IMR-90 (cell line): ENCODE measurements at places on chromosomes 2 and 18. TPM values are rescaled to one million over a fixed set of nuclear protein-coding genes. Genes with fewer than 3 reads are reported as not detected.

GRCh38 chr2:71945603-71945959, 202.1 kb downstream of the CYP26B1 start:
- no peak for DNase-seq
- H3K4me1 ChIP-seq, result no peaks in the 10 kb centered on the region
- H3K27me3 ChIP-seq, result peaks cover 13% of the 10 kb centered on the region
- H3K27ac ChIP-seq, result no peak overlapping the region
- no peaks in the 10 kb centered on the region for H3K36me3 ChIP-seq

DNA sequence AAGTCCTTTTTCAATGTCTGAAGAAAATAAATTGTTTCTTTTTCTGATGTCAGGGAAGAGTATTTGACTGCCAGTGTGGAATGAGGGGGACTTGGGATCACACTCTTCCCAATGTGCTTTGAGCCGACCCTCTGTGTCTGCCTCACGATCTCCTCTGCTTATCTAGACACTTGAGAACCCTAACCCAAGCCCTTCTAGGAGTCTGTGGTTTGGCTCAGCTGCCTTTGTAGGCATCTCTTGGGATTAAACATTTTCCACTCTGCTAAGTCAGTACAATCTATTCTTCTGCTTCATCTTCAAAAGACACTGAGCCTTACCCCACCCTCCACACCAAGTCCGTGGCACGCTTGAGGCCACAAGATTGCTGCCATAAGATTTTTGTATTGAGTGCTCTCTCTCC, 19.4 kb downstream of the FAM110C start:
- no peak for DNase-seq
- no peaks in the 10 kb centered on the region for H3K36me3 ChIP-seq
- H3K27ac ChIP-seq, result no peak overlapping the region
- H3K4me1 ChIP-seq, result no peaks in the 10 kb centered on the region
- H3K4me3 ChIP-seq, result no peak overlapping the region

GRCh38 chr18:37665346-37665745, 99.7 kb upstream of the CELF4 start:
- DNase-seq, result no peak
- H3K4me1 ChIP-seq, result no peaks in the 10 kb centered on the region
- H3K27me3 ChIP-seq, result no peaks in the 10 kb centered on the region

Gene GCA
- total RNA-seq, result 3.6 and 9.7 TPM in 2 replicates

Gene GPR35
- 0.28 TPM in 1 of 2 replicates, not detected in the other for total RNA-seq

GRCh38 chr2:43950383-43951008, 45.3 kb downstream of the LRPPRC start:
- no peak overlapping the region for H3K4me3 ChIP-seq
- H3K27me3 ChIP-seq, result no peaks in the 10 kb centered on the region
- no peaks in the 10 kb centered on the region for H3K4me1 ChIP-seq
- peak; percentile 51 for DNase-seq
- H3K36me3 ChIP-seq, result peaks cover 21% of the 10 kb centered on the region

DNA sequence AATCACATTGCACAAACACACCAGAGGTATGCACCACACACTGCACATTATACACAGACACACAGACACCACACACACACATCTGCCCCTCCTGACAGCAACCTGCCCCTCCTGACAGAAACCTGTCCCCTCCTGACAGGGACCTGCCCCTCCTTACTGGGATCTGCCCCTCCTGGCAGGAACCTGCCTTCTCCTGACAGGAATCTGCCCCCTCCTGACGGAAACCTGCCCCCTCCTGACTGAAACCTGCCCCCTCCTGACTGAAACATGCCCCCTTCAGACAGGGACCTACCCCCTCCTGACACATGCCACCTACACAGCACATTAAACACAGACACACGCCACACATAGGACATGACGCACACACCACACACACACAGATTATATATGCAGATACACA, 88.9 kb downstream of the PXDN start:
- peaks cover 34% of the 10 kb centered on the region for H3K4me1 ChIP-seq
- no peak overlapping the region for H3K4me3 ChIP-seq
- H3K27ac ChIP-seq, result peak overlapping the region; percentile 56
- DNase-seq, result no peak
- H3K36me3 ChIP-seq, result peaks cover 46% of the 10 kb centered on the region

Gene PROKR1
- total RNA-seq, result not detected in 2 replicates

Gene MC2R
- not detected in 2 replicates for total RNA-seq

- no peak overlapping the region for H3K4me3 ChIP-seq
- no peaks in the 10 kb centered on the region for H3K36me3 ChIP-seq
- peaks cover 11% of the 10 kb centered on the region for H3K4me1 ChIP-seq
- no peak overlapping the region for H3K27ac ChIP-seq
- peak; percentile 78 for DNase-seq
- no peaks in the 10 kb centered on the region for H3K27me3 ChIP-seq
Measured at GRCh38 chr2:172962824-172963223, 112.8 kb upstream of the MAP3K20 start.

DNA sequence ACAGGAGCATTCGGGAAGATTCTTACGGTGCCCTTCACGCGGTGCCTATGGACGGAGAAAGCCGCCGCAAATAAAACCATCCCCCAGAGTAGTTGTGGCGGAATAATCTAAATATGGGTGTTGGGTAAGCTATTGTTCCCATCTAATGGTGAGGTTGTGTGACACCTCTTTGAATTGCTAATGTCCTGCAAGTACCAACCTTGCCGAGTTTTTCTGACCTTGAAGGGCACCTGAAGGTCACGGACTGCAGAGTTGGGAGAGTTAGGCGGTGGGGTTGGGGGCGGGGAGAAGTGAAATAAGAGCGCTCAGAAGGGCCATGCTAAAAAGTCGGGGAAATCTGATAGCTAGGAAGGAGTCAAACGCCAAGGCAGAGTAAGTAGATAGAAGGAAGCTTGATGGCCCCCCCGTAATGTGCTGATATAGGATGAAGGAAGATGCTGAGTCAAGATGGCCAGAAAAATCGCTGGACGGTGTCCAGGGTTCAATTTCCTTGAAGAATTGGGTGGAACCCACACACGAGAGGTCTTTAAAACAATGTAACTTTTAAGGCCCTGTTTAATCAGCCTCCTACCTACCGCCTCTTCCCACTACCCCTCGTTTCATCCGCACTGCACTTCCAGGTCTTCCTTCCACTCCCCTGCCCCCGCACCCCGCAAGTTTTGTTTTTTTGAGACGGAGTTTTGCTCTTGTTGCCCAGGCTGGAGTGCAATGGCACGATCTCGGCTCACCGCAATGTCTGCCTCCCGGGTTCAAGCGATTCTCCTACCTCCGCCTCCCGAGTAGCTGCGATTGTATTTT, 600 bp downstream of the KATNAL2 start:
- H3K27me3 ChIP-seq, result no peaks in the 10 kb centered on the region
- H3K4me1 ChIP-seq, result peaks cover 2% of the 10 kb centered on the region; the same call in 1 of the 2 replicates
- H3K4me3 ChIP-seq, result peak overlapping the region; percentile 85
- DNase-seq, result peak; percentile 37

GRCh38 chr2:223797811-223798721, 39.3 kb downstream of the AP1S3 start:
- H3K4me1 ChIP-seq, result peaks cover 8% of the 10 kb centered on the region
- no peaks in the 10 kb centered on the region for H3K27me3 ChIP-seq
- H3K36me3 ChIP-seq, result no peaks in the 10 kb centered on the region
- H3K27ac ChIP-seq, result no peak overlapping the region
- no peak overlapping the region for H3K4me3 ChIP-seq
- peak; percentile 59 for DNase-seq

Gene PSD4
- total RNA-seq, result 0.28 and 0.36 TPM in 2 replicates

GRCh38 chr2:150075831-150076230, 411.6 kb downstream of the RND3 start:
- H3K4me3 ChIP-seq, result no peak overlapping the region
- peaks cover 3% of the 10 kb centered on the region; the same call in 1 of the 2 replicates for H3K4me1 ChIP-seq
- peak; percentile 90 for DNase-seq
- H3K27me3 ChIP-seq, result no peaks in the 10 kb centered on the region

Gene HEATR5B
- 17.9 and 20.6 TPM in 2 replicates for total RNA-seq

Gene SKOR2
- not detected in 2 replicates for total RNA-seq

DNA sequence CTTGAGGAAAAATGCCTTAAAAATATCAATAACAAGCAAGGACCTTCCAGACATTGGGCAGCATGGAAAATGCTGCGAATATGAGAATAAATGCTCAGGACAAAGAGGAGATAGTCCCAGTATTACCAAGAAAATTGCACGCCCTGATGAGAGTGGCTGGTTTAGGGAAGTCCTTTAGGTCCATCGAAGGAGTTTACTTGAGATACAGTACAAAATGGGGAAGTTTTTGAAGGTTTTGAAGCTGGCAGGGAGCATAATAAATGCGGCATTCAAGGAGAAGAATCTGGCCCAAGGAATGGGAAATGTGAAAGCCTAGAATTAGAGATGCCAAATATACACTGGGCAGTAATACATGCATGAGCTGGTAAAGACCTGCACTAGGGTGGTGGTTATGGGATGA, 90.2 kb upstream of the SPATS2L start:
- no peak for DNase-seq
- H3K4me3 ChIP-seq, result no peak overlapping the region
- no peak overlapping the region for H3K27ac ChIP-seq
- peaks cover 5% of the 10 kb centered on the region for H3K4me1 ChIP-seq
- peaks cover 2% of the 10 kb centered on the region; the same call in 1 of the 2 replicates for H3K27me3 ChIP-seq

Gene ABCG5
- not detected in 2 replicates for total RNA-seq

- peaks cover 1% of the 10 kb centered on the region; the same call in 1 of the 2 replicates for H3K27me3 ChIP-seq
- H3K27ac ChIP-seq, result no peak overlapping the region
- DNase-seq, result peak; percentile 27
- no peak overlapping the region for H3K4me3 ChIP-seq
- peaks cover 3% of the 10 kb centered on the region; the same call in 1 of the 2 replicates for H3K4me1 ChIP-seq
Measured at GRCh38 chr2:112033600-112033999, 21.5 kb upstream of the TMEM87B start.

Gene RIT2
- total RNA-seq, result not detected in 2 replicates

DNA sequence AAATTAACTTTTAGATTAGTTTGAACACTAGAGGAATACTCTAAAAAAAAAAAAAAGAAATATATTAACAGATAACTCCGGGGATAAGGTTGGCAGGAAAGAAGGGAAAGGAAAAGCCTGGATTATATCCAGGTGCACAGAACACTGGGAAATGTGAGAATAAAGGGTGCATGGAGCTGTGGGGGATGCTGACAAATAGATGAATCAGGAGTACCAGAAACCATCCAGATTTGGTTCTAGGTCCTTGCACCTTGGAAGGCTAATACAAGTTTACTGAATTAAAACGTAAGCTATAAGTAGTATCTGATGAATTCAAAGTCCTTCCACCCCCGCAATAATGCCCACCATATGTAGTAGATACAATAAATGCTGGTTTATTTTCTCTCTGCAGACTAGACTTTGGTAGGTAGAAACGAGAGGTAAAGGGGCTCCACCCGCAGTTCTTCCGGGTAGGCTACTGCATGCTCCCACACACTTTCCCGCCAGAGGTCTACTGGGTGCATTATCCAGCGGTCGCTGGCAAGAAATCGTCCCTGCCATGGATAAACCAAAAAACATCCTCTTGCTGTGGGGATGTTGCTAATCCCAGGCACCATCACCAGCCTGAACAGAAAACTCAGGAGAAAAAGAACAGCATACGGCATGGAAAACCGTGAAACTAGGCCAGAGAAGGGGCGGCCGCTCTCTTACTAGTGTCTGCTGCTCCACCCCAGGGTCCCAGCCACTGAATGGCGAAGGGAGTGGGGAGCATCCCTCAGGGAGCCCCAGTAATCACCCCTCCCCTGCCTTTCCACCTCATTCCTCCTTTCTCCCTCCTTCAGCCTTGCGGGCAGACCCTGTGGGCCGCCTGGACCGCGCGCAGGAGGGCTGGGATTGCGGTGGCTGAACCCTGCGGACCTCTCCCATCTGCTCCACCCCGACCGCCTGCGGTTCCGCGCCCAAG, 1.5 kb downstream of the CNRIP1 start:
- H3K4me1 ChIP-seq, result no peaks in the 10 kb centered on the region
- peaks cover 3% of the 10 kb centered on the region; the same call in 1 of the 2 replicates for H3K36me3 ChIP-seq
- peak overlapping the region; percentile 98 for H3K27ac ChIP-seq
- no peaks in the 10 kb centered on the region for H3K27me3 ChIP-seq
- no peak for DNase-seq

DNA sequence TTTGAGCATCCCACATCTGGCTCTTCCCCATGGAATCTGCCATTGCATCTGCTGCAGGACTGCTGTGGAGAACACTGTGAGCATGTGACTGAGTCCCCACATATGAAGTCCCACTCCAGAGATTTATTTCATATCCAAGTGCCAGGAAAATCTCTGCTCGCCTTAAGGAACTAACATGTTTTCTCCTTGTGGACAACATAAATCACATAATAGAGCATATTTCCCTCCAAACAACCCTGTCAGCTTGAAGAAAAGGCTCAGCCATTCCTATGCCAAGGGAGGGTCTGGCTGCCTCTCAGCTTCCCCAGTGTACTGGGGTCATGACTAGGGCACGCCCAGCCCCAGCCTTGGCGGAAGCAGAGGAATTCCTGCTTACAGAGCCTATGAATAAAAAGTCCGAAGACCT, 193.7 kb downstream of the DNER start:
- no peak overlapping the region for H3K27ac ChIP-seq
- H3K4me1 ChIP-seq, result no peaks in the 10 kb centered on the region
- no peak for DNase-seq
- H3K27me3 ChIP-seq, result no peaks in the 10 kb centered on the region

GRCh38 chr18:26473672-26474071, 74.7 kb downstream of the KCTD1 start:
- no peak overlapping the region for H3K4me3 ChIP-seq
- no peak for DNase-seq
- peaks cover 10% of the 10 kb centered on the region for H3K4me1 ChIP-seq
- no peaks in the 10 kb centered on the region for H3K27me3 ChIP-seq

GRCh38 chr2:188523919-188524318, 232.2 kb downstream of the GULP1 start:
- no peaks in the 10 kb centered on the region for H3K27me3 ChIP-seq
- no peak overlapping the region for H3K4me3 ChIP-seq
- no peaks in the 10 kb centered on the region for H3K36me3 ChIP-seq
- no peak overlapping the region for H3K27ac ChIP-seq
- peaks cover 2% of the 10 kb centered on the region; the same call in 1 of the 2 replicates for H3K4me1 ChIP-seq

- no peak overlapping the region for H3K4me3 ChIP-seq
- H3K27me3 ChIP-seq, result no peaks in the 10 kb centered on the region
- H3K36me3 ChIP-seq, result peaks cover 12% of the 10 kb centered on the region; the same call in 1 of the 2 replicates
- no peaks in the 10 kb centered on the region for H3K4me1 ChIP-seq
- peak overlapping the region; percentile 20; the same call in 1 of the 2 replicates for H3K27ac ChIP-seq
Measured at GRCh38 chr2:47422016-47422415, 19.1 kb downstream of the MSH2 start.

- H3K4me3 ChIP-seq, result no peak overlapping the region
- H3K27ac ChIP-seq, result peak overlapping the region; percentile 73
- H3K36me3 ChIP-seq, result no peaks in the 10 kb centered on the region
- H3K4me1 ChIP-seq, result peaks cover 22% of the 10 kb centered on the region
- no peaks in the 10 kb centered on the region for H3K27me3 ChIP-seq
Measured at GRCh38 chr2:133287709-133288108, 280.6 kb downstream of the NCKAP5 start.

Gene FABP1
- not detected in 2 replicates for total RNA-seq

Gene SPHKAP
- total RNA-seq, result not detected in 2 replicates

DNA sequence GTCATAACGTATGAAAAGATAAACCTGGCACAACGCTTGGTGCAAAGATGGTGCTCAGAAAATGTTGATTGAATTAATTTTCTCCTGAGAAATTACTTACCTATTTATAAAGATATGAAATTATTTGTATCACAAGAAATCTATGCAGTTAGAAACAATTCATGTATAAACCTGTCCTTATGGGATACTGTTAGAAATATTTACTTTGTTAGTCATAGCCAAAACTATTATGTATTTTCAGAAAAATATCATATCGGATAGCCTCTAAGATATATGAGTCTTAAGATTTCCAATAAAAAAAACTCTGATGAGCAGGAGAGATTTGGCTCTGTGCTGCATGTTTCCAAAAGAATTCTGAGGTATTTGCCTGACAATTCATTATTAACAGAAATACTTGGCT, 880.7 kb downstream of the LRRTM4 start:
- no peak overlapping the region for H3K4me3 ChIP-seq
- H3K36me3 ChIP-seq, result no peaks in the 10 kb centered on the region
- DNase-seq, result no peak
- no peak overlapping the region for H3K27ac ChIP-seq
- H3K27me3 ChIP-seq, result no peaks in the 10 kb centered on the region
